ENCODE measurements at places on chromosomes 4 and X. TPM values are rescaled to one million over a fixed set of nuclear protein-coding genes. Genes with fewer than 3 reads are reported as not detected.

DNA sequence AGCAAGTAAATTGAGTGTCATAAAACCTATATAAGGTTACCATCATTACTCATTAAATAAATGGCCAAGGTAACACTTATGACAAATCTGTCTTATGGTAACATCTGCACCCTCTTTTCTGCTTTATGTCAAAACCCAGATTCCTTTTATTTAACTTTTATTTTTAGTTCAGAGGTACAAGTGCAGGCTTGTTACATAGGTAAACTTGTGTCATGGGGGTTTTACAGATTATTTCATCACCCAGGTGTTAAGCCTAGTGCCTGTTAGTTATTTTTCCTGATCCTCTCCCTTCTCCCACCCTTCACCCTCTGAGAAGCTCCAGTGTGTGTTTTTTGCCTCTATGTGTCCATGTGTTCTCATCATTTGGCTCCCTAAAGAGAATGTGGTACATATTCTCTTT lies 930.7 kb downstream of the CCSER1 start:
- H3K4me1 ChIP-seq: no peaks in the 10 kb centered on the region
- no peaks in the 10 kb centered on the region for H3K36me3 ChIP-seq
- no peaks in the 10 kb centered on the region for H3K27me3 ChIP-seq
- H3K27ac ChIP-seq: no peak overlapping the region
- H3K4me3 ChIP-seq: no peak overlapping the region

DNA sequence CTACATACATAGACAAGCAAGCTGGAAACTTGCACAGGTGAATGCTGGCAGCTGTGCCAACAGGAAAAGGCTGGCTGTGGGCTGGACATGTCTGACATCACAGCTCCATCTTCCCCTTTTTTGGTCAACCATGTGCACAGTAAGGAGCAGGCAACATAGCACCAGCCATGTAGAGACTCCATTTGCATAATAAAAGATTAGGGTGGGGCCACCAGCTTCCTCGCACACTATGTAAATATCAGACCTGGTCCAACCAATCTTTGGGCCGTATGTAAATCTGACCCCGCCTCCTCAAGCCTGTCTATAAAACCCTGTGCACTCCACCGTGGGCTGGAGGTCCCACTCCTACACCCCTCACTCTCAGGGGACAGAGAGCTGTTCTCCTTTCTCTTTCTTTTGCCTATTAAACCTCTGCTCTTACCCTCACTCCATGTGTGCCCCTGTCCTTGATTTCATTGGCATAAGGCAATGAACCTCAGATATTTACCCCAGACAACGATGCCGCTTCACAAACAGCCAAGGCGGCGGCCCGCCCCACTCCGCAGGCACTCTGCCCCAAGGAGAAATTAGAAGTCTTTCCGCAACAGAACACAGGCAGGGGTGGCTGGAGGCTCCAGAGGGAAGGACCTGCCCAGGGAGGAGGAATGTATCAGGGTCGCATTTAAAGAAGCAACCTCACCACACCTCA lies 862.2 kb downstream of the TRIML1 start:
- DNase-seq: no peak
- no peaks in the 10 kb centered on the region for H3K27me3 ChIP-seq
- no peaks in the 10 kb centered on the region for H3K36me3 ChIP-seq
- H3K27ac ChIP-seq: no peak overlapping the region
- no peak overlapping the region for H3K4me3 ChIP-seq

GRCh38 chr4:55650483-55650882 lies 14.4 kb upstream of the NMU start:
- no peak overlapping the region for H3K27ac ChIP-seq
- H3K4me3 ChIP-seq: no peak overlapping the region
- no peak for DNase-seq
- H3K4me1 ChIP-seq: no peaks in the 10 kb centered on the region
- H3K36me3 ChIP-seq: no peaks in the 10 kb centered on the region
- H3K27me3 ChIP-seq: no peaks in the 10 kb centered on the region

Gene P2RY4
- 0.44 TPM for total RNA-seq

Gene PRSS12
- not detected for total RNA-seq

Data from T-cell (primary cell).